ENCODE measurements at places on chromosomes 4 and X.

- DNase-seq, result no peak
These were observed 371.7 kb downstream of the CXXC4 start for GRCh38 chr4:104123021-104123420.

DNA sequence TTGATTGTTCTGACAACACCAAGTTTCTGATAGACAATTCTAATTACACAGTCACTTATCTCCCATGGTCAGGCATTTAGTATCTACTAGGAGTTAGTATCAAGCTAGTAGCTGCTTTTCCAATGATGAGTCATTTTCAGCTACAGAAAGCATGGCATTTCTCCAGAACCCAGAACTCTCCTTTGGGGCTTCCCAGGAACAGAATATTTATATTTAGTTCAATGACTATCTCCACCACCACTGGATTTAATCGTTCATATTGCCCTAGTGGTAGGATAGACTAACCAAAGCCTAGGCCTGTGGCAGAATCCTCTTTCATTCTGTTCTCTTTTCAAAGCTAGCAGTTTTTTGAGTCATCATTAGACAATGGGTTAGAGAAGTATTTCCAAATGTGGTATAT lies 569.4 kb downstream of the GABRG1 start:
- no peak for DNase-seq

- no peak for DNase-seq
These were observed 41.2 kb downstream of the PIR start for GRCh38 chrX:15451913-15452312.

DNA sequence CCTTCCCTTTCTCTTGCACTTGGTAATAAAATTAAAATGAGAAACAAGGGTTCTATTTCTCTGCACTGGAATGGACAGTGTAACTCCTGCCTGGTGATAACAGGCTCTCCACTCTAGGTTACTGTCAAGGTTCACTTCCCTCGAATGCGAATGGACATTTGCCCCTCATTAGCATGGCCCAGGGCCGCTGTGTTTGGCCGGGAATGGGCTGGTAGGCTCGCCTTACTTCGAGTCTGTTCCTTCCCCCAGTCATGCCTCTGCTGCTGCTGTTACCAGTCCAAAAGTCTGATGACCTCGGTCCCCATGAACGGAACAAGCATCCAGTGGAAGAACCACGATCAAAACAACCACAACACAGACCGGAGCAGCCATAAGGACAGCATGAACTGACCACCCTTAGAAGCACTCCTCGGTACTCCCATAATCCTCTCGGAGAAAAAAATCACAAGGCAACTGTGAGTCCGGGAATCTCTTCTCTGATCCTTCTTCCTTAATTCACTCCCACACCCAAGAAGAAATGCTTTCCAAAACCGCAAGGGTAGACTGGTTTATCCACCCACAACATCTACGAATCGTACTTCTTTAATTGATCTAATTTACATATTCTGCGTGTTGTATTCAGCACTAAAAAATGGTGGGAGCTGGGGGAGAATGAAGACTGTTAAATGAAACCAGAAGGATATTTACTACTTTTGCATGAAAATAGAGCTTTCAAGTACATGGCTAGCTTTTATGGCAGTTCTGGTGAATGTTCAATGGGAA lies 61.5 kb downstream of the EDNRA start:
- no peak for DNase-seq

GRCh38 chr4:158808399-158808798 lies 39.6 kb downstream of the FNIP2 start:
- no peak for DNase-seq

- no peak for DNase-seq
These were observed 9.6 kb downstream of the MSX1 start for GRCh38 chr4:4868758-4869723.

DNA sequence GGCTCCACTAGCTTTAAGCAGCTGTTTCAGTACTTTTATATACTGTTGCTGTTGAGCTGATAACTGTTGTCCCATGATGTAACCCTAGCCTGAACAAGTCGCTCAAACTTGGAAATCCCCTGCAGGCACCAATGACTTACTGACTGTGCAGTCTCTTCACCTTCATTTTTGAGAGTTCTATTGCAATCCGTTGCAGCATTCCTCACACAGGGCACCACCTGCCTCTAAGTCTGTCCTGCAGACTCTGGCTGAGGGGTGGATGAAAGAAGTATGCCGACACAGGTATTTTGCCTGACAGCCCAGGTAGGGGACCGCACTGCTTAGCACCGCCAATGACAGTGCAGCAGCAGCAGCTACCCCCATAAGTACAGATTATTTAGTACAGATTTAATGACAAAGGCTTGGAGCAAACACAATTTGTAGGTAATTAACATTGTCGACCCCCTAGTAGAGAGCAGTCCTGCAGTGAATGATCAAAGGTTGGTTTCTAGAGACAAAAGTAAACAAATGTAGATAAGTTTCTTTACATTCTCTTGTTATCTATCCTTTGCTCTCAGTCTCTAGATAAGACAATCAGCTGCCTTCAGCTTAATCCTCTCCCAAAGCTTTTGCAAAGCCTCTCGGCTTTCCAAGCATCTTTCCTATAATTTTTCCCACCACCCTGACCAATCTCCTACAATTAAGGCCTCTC lies 205.0 kb downstream of the PABPC4L start:
- no peak for DNase-seq

DNA sequence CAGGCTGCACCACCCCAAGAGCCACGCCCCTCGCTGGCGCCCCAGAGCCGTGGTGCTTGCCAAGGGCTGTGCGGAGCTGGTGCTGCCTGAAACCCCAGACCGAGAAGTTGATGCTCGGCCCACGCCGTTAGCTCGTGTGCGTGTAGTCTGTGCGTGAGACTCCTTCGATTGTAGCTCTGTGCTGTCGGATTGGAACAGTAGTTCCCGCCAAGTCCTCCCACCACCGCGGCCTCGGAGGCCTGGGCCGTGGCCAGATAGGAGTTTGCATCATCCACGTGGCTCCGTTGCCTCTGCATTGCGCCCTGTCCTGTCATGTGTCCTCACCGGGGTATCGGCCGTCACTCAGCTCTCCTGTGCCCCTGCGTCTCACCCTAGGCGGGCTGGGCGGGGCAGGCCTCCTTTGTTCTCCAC lies 24.2 kb downstream of the TNIP2 start:
- no peak for DNase-seq

DNA sequence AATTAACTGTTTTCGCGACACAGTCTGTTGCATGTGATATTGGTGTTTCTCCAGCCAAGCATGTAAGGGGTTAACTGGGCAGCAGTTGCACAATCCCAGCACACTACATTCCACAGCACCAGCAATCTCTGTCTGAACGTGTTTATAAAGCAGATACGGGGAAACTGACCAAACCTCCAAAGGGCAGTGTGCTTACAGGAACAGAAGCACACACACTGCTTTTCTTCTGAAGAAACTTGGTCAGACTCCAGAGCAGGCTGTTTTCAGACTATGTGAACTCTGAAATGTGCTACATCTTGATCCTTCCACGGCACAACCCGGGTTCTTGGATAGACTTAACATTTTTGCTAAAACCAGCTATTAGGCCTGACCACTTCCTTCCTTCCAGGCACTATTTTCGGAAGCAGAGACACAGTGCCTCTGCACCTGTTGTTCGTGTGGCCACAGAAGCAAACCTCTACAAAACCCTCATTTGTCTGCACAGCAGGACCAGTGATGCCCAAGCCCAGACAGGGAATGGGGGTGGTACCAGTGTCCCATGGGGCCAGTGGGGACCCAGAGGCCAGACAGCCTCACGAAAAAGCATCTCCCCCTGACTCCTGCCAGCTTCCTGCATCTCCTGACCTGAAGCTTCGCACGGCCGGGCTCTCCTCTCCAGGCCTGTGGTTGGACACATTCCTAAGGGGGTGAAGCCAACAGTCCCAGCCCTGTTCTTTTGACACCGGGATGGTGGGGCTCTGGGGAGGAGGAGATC lies 90.1 kb downstream of the IRF2 start:
- peak; percentile 46 for DNase-seq

DNA sequence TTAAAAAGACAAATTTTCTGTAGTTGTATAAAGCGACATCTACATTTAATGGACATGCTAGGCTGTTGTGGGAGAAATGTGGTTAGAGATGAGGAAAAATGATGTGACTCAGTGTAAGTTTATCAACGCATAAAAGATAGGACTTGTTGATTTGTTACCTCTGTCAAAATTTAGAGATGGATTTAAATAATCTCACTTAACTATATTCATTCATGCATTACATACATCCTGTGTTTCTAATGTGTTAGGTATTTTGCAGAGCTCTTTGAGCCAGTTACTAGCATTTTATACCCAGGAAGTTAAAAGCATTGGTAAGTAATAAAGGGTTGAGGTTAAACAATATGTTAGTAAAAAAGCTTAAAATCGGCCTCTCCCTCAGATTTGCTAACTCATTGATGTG lies 34.3 kb downstream of the METAP1 start:
- no peak for DNase-seq

GRCh38 chrX:9293903-9294302 lies 171.0 kb upstream of the TBL1X start:
- DNase-seq, result no peak

GRCh38 chr4:57154191-57154590 lies 44.0 kb upstream of the IGFBP7 start:
- DNase-seq, result no peak

DNA sequence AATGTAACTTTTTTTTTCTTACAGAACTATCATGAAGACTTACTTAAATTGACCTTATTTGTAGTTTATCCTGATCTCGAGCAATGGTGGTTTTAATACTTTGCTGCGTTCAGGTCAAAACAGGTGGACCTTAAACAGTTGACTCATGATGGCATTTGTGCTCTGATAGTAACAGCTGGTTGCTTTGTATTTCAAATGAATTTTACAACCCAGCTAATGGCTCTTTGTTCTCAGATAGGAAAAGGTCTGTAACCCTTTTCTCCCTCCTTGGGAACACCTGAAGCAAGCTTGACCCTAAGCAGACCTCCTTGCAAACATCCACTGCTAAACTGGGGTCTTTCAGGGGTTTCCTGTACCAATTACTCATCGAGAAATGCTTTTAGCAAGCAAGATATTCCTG lies 79.2 kb downstream of the F11 start:
- DNase-seq, result no peak

- no peak for DNase-seq
These were observed 8.4 kb upstream of the MSMO1 start for GRCh38 chr4:165319030-165319429.

DNA sequence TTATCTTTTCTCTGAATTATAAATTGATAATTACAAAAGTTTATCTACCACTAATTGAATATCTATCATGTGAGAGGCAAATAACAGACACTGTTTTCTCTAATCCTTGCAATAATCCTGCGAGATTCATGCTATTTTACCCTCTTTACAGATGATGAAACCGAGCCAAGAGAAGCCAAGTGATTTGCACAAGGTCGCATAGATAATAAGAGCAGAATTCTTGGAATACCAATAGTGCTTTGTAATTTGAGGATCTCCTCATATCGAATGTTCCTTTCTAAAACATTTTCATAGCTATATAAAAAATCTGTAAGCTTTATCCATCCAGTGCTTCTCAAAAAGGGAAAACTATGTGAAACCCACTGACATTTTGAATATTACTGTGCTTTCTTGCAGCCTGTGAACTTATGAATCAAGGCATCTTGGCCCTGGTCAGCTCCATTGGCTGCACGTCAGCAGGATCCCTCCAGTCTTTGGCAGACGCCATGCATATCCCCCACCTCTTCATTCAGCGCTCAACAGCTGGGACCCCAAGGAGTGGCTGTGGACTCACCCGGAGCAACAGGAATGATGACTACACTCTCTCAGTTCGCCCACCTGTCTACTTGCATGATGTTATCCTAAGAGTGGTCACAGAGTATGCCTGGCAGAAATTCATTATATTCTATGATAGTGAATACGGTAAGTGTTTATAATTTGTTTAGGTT lies 743.8 kb upstream of the ATOH1 start:
- DNase-seq, result no peak

DNA sequence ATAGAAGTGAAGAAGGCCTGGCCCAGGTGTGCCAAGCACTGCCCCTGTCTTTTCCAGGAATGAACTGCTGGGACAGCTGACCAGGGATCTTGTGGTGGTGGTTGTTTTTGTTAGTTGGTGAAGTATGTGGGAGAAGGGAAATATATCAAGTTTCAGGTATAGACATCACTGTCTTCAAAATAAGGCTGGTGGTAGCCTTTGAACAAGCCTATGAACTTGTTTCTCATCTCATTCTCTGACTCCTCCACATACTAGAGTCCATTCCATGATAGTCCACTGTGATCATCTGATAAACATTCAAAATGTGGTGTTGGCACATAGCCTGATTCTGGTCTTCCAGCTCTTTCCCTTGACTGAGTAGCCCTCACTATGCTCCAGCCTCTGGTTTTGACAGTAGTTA lies 303.7 kb downstream of the CAMK2D start:
- no peak for DNase-seq

- no peak for DNase-seq
These were observed 18.0 kb downstream of the SPINK2 start for GRCh38 chr4:56803471-56803870.

Measured in GM10248 (cell line).